NCI-H226 (cell line): ENCODE measurements at places on chromosomes 16 and 17.
A peak's percentile ranks its signal among the peaks of the same experiment; 100 is the strongest.

GRCh38 chr16:84929421-84930297, 81.7 kb downstream of the ZDHHC7 start:
- no peak for DNase-seq

DNA sequence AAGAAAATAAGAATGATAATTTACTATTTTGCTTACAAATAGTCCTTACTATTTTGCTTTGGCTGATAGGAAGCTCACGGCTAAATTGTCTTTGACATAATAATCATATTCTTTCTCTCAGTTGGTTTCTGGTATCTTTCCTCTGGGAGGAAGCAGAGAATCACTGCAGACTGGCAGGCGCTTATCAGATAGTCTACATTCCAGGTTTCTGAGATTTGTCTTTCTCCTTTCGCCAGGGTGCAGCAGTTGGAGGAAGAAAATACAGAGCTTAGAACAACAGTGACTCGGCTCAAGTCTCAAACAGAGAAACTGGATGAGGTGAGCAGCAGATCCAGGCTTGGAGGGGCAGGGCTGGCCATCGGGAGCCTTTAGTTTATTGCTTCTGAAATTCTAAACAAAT, 136.1 kb downstream of the RAB11FIP4 start:
- peak; percentile 74 for DNase-seq

- no peak for DNase-seq
These were observed 453 bp downstream of the MMP25 start for GRCh38 chr16:3046641-3047386.

GRCh38 chr16:4463522-4464163, 10.8 kb downstream of the NMRAL1 start:
- peak; percentile 81 for DNase-seq

GRCh38 chr17:2068031-2068518, 13.2 kb downstream of the HIC1 start:
- DNase-seq: no peak

GRCh38 chr17:7654832-7655540, 4.3 kb downstream of the ATP1B2 start:
- no peak for DNase-seq

- no peak for DNase-seq
These were observed 57.9 kb upstream of the PLCG2 start for GRCh38 chr16:81720973-81721906.

DNA sequence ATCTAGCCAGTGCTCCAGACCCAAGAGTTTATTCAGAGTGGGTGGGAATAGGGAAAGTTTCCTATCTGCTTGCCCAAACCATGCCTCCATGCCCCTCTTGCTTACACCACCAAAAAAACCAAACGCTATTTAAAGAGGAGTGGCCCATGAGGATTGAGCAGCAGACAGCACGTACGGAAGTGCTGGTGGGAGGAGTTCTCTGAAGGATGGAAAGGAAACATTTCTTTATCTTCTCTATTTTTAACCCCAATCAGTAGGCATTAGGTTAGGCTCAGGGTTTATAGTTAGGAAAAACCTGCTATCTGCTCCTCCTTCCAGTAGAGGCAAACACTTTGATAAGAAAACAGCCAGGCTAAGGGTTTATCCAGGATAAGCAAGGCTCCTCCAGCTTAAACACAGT, 235.3 kb downstream of the ZFHX3 start:
- DNase-seq: no peak

DNA sequence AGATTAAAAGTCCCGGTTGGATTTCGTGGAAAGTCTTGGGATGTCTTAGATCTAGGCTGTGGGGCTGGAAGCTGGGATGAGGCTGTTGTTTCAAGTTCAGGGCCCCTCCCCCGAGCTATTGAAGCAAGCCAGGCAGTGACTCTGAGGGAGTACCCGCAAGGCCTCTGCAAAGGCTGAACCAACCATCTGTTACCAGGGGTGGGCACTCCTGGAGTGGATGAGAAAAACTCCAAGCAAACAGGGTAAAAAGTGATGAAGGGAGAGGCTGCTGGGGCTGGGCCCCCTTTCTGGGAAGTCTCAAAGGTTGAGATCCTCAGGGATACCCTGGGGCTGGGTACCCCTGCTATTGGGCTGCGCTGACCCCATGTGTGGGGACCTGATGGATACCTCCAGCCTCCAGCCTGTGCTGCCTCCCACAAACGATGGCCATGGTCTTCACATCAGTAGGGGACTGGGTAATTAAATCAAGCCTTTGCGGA, 82.4 kb upstream of the KIFC3 start:
- DNase-seq: no peak

- no peak for DNase-seq
These were observed 311.3 kb downstream of the CDH13 start for GRCh38 chr16:82937926-82938520.

DNA sequence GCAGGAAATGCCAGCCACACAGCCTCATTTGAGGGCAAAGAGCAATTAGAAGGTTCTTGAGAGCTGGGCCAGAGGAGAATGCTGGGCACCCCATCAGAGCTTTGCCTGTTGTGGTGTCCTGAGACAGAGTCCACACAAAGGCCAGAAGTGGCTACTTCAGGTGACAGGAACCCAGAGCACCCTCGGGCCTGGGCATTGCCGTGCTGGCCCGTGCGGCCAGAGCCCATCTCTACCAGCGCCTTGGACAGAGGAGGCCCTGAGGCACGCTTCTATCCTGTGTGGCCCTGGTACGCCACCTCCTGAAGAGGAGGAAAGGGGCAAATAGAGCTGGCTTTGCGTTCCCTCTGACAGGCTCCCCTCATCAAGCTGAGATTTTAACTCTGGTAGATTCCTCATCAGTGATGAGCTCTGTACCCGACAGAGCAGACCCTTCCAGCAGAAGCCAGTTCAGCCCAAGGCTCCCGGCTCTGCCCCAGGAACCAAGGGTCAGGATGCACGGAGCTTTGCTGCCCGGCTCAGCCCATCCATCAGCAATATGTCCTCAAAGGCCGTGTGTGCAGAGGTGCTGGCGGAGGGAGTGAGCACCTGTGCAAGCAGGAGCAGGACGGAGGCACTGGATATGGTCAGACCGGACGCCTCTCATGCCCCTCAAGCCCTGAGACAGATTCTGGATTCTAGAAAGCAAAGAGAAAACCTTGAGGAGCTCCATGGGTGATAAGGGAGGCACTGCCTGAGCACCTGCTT, 3.4 kb upstream of the RASD1 start:
- DNase-seq: no peak

GRCh38 chr16:69861292-69862030, 89.7 kb upstream of the CLEC18A start:
- no peak for DNase-seq

DNA sequence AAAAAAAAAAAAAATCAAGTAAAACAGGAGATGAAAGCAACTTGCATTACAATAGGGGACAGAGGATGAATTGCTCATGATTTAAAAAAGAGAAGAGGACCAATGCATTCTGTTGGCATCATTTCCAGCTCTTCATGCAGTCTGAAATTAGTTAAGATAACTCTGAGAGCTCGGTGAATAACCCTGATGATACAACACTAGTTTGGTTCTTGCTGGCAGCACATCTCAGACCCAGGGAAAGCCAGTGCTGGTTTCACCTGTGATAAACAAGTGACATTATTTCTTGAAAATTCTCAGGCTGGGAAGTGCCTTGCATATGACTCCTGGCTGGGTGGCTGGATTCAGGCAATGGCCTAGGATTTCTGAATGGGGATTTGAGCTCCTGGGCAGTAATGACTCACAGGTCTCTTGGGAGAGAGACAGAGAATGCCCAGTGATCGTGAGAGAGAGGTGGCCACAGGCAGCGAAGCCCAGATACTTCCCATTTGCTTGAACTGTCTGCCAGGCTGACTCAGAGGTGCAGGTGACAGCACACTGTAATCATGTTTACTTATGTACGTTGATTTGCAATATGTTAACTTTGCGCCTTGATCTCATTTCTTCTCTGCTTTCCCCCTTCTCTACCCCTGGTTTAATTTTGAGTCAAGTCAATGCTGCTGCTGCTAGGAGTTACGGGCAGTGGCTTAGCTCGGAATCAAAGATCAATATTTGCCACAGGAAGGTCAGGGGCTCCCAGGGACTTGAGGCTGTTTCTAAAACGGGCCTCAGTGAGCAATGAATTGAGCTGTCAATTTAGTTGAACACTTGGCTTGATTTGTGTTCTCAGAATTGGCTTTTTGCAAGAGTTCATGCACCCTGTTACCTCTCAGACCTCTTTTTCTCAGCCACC, 27.1 kb downstream of the ARSG start:
- DNase-seq: peak; percentile 27

DNA sequence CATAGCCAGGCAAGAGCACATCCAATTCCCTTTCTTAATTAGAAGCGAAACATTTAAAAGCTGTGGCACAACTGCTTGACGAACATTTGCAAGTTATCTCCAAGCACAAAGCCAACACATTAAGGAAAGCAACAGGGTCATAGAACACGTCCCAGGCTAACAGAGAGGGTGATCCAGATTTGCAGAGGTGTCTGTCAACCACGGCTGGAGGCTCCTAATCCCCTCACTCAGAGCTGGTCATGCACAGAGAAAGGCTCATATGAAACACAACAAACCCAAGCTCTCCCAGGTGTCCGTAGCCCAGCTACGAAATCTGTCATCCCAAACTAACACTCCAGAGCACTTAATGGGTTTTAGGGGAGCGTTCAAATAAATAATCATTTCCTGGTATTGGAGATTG, 276.1 kb downstream of the SLC39A11 start:
- DNase-seq: no peak

DNA sequence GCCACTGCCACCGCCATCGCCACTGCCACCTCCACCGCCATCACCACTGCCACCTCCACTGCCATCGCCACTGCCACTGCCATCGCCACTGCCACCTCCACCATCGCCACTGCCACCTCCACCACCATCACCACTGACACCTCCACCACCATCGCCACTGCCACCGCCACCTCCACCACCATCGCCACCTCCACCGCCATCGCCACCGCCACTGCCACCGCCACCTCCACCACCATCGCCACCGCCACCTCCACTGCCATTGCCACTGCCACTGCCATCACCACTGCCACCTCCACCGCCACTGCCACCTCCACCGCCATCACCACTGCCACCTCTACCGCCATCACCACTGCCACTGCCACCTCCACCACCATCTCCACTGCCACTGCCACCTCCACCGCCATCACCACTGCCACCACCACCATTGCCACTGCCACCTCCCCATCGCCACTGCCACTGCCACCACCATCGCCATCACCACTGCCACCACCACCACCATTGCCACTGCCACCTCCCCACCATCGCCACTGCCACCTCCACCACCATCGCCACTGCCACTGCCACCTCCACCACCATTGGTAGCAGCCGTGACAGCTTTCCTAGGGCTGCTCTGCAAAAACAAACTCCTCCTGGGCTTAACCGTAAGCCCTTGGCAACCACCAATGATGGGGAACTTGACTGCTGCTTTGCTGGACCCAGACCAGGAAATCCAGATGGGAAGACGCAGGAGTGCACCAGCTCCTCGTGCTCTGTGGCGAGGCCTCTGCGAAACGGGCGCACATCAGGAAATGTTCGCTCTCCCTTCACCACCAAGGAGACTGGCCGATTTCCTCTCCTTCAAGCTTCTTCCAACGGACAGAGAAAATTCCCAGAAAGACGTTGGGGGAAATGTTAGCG, 147.2 kb downstream of the RBFOX3 start:
- DNase-seq: no peak

DNA sequence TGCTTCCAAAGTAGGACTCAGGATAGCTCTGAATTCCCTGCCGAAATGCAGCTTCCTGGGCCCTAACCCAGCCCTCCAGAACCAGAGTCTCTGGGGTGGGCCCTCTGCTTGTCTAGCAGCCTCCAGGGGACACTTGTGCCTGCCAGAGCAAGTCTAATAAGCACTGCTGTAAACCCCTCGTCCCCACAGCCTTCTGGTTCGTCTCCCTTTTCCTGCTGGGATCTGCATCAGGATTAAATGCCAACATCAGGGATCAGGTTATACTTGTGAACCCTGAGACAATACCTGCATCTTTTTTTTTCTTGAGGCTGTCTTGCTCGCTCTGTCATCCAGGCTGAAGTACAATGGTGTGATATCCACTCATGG, 282.0 kb downstream of the SEC14L1 start:
- DNase-seq: no peak

DNA sequence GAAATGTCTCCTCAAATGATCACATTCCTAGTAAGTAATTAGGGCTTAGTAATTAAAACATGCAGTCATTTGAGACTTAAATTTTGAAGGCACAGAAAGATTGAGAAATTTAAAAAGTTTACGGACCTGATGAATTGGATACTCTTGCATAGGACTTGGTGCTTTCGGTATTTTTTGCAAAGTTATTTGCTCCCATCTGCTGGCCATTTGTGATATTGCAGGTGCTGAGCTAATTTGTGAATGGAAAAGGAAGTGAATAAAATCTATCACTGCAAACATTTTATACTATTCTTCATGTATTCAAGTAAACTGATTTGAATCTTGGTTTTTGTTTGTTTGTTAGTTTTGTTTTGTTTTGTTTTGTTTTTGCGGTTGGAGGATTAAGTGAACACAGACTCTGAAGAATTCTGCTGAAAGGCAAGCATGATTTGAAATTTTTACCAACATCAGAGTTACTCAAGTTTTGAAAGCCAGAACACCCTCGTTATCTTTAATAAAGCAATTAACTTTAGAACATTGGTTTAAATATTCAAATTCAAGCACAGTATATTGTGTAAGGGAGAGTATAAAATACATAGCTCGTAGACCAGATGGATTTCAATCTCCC, 689.5 kb upstream of the RBFOX1 start:
- peak; percentile 13 for DNase-seq

DNA sequence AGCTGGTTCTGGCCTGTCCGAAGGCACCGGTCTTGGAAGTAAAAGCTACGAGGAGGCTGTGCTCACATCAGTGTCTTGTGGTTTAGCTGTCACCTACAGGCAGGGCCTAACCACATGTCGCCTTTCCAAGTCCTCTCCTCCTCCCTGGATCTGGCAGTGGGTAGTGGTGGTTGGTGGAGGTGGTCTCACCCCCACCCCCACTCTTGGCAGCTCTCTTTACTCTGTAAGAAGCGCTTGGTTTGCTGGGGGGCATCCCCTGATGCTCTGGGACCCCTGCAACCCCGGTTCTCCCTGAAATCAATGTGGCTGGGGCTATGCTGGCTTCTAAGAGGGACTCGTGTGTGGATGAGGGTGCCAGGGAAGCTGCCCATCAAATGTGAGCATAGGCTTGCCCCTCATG, 68.3 kb downstream of the WIPI1 start:
- no peak for DNase-seq

GRCh38 chr16:66359811-66360608, 6.5 kb upstream of the CDH5 start:
- DNase-seq: no peak

GRCh38 chr16:6008670-6009069, 911.1 kb upstream of the EEF2KMT start:
- no peak for DNase-seq

DNA sequence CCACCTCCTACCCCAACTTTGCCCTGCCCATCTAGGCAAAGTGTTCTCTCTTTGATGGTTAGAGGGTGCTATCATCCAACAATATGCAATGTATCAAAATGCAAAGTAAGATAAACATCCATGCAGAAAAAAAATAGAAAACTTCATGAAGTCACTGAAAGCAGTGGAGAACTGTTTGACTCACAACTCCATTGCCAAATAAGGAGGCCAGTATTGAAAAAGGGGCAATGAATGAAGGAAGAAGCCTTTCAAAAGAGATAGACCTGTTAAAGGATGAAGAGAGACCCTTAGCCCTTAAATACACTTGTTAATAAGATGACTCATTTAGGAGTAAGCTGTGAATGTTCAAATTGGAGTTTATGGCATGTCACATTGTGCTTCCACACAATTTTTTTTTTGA, 13.0 kb downstream of the FA2H start:
- DNase-seq: no peak

GRCh38 chr17:28412099-28412498, 6.1 kb upstream of the SLC46A1 start:
- no peak for DNase-seq

GRCh38 chr17:3961564-3962047, 2.6 kb downstream of the ATP2A3 start:
- no peak for DNase-seq

- peak; percentile 9 for DNase-seq
These were observed 586 bp downstream of the GLYR1 start for GRCh38 chr16:4846503-4846900.
